HT-29 (cell line): ENCODE measurements at places on chromosomes 1 and 21.

GRCh38 chr1:1359664-1360468 lies 1.5 kb upstream of the MXRA8 start:
- no peak for DNase-seq

DNA sequence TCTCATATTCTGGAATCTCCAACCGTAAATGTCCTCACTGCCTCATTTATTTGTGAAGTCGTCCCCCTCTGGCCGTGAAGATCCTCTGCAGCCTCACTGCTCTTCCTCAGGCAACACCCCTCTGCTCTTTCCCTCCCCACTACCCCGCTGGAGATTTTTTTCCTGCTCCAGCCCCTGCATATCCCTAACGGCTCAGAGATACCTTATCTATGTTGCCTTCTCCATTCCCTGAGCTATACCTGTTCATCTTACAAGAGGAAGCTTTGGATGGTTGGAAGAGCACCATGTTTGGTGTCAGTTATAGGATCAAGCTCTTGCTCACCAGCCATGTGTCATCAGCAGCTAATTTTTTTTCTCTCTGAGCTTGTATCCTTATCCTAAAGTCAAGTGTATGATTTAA lies 26.4 kb downstream of the LRRC8B start:
- no peak for DNase-seq

DNA sequence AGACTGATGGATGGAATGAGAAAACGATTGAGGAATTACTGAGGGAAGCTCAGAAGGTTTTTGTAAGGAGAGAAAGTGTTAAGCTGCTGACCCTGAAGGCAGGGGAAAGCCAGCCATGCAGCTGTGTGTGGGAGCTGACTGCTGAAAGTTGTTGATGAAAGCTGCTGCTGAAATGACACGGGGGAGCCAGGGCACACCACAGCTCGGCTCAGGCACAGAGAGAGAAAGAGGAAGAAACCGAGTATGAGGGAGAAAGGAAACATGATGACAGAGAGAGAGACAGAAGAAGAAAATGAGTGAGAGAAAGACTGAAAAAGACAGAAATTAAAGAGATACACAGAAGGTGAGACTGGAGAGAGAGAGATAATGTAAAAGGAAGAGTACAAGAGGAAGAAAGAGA lies 115.5 kb downstream of the LRRC53 start:
- no peak for DNase-seq

DNA sequence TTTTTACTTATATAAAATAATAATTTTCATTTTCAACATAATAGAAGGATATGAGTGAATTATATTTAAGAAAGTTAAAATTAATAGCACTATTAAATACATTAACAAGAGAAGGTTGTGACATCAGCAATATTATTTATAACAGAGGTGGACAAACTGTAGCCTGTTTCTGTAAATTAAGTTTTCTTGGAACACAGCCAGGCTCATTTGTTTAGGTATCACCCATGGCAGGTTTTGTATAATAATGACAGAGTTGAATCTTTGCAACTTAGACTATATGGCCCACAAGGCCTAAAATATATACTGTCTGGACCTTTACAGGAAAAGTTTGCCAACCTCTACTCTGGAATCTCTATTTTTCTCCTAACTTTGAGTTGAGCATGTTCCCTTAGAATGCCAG lies 42.8 kb upstream of the CACYBP start:
- no peak for DNase-seq

DNA sequence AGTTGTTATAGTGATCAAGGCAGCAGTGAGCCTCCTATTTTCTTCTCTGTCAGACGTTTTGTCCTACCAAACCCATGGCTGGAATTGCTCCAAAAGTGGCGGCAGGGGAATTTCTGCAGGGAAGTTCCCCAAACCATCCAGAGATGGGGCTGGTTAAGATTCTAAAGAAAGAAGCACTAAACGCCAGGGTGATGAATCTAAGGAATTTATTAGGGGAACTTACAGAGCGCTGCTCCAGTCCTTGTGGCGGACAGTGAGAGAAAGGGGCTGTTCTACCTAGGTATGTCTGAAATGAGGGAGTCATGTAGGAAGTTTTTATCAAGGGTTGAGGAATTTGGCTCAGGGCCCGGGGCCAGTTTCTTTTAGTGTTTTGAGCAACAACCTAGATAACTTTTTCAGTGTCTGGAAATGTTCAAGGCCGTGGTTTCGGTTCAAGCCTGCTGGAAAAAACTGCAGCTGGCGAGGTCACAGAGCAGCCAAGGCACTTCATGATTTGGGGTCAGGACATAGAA lies 222.4 kb upstream of the B3GALT2 start:
- DNase-seq: peak; percentile 34

GRCh38 chr1:1153874-1154273 lies 19.8 kb upstream of the TTLL10 start:
- DNase-seq: no peak

GRCh38 chr1:67352211-67352610 lies 44.5 kb downstream of the IL12RB2 start:
- no peak for DNase-seq

GRCh38 chr1:223363057-223363855 lies 720 bp downstream of the SUSD4 start:
- no peak for DNase-seq

DNA sequence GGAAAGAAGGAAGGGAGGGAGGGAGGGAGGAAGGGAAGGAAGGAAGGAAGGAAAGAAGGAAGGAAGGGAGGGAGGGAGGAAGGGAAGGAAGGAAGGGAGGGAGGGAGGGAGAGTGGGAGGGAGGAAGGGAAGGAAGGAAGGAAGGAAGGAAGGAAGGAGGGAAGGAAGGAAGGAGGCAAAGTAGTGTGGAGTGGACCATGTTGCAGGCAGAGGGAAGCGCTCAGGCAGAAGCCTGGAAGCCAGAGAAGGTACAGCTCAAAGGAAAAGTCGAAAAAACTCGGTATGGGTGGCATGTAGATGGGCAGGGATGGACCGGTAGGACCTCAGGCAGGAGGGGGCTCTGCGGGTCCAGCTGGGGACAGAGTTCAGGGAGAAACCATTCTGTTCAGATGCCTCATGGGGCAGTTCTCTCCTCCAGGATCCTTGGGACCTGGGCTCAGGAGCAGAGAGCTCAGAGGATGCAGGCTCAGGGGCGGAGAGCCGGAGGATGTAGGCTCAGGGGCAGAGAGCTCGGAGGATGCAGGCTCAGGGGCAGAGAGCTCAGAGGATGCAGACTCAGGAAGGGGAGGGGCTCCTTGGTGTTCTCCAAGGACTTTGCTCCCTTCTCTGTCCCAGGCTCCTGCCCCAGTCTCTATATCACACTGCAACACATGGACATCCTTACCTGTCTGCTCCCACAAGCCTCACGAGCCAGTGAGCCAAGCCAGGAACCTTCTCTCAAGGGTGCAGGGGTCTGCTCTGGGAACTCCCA lies 13.6 kb upstream of the PADI3 start:
- DNase-seq: peak; percentile 51

- DNase-seq: peak; percentile 85
Measured at GRCh38 chr1:31753707-31754349, 10.3 kb downstream of the ADGRB2 start.

DNA sequence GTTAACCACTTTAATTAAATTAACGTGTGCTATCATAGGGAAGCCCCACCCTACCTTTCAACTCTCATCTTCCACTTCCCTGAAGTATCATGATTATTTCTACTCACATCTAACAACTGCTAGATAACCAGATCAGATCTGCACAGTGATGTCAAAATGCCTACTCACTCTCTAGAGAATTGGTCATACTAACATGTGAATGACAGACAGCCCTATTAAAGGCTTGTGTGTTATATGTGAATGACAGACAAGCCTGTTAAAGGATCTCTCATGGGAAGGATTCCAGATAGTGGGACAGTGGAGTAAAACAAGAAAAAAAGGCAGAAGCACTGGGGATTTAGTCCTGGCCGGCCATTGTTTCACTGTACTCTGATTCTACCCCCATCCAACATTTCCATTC lies 12.6 kb downstream of the VTCN1 start:
- no peak for DNase-seq

DNA sequence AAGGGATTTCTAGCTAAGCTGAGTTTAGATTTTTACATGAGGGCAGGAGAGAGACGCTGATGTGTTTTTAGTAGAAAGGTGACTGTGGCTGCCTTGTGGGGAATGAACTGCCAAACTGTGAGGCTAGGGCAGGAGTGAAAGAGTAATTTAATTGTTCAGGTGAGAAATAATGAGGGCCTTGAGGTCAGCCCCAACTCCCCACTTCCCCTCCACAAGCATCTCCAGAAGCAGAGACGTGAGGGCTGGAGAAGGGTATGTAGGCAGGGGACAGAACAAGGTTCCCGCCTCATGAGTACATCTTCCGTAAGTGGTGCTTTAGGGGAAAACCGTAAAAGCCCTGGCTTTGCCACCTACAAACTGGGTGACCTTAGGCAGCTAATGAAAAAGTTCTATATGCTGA lies 70.8 kb downstream of the WARS2 start:
- DNase-seq: no peak

GRCh38 chr1:2974701-2975301 lies 46.5 kb upstream of the ACTRT2 start:
- no peak for DNase-seq

DNA sequence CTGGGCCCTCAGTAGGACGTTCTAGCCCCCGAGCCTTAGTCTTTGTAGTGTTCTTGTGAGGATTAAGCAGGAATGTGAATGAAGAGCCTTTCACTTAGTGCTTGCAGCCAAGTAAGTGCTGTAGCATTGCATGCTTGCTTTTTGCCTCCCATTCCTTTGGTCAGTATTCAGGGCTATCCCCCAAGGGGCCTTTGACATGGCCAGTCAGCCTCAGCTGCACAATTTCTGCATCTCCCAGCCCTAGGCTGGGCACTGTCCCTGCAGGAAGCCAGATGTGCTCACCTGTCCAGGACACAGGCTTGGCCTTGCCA lies 30.5 kb downstream of the SOX13 start:
- DNase-seq: no peak

GRCh38 chr1:59520194-59520593 lies 223.3 kb downstream of the FGGY start:
- DNase-seq: no peak

DNA sequence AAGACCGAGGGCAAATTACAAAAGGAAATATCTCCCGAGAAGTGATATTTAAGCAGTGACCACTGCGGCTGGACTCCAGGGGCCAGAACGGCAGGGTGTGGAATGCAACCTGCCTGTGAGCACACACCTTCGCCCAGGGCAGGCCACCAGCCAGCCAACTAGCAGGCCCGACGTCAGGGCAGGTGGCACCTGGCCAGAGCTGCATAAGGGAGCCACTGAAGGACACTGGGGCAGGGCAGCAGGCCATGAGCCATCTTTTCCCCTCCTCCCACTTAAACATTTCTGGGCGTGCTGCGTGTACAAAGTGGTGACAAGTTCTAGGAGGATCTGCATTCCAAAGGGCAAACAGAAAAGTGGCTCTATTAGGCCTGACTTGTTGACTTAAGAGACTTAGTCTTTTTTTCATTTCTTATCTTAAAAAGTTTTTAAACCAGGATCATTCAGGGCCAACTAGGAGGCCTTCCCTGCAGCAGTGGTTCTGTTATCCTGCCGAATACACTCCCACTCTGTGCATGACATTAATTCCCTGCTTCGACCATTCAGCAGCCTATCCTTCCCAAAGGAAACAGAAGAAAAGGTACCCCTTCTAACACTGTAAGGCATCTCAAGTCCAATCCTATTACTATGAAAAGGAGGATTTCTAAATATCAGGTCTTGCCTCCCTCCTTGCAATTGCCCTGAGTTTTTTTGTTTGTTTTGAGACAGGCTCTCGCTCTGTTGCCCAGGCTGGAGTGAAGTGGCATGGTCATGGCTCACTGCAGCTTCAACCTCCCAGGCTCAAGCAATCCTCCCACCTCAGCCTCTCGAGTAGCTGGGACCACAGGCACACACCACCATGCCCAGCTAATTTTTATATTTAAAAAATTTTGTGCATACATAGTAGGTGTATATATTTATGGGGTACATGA lies 96.3 kb downstream of the BCAR3 start:
- peak; percentile 98 for DNase-seq

DNA sequence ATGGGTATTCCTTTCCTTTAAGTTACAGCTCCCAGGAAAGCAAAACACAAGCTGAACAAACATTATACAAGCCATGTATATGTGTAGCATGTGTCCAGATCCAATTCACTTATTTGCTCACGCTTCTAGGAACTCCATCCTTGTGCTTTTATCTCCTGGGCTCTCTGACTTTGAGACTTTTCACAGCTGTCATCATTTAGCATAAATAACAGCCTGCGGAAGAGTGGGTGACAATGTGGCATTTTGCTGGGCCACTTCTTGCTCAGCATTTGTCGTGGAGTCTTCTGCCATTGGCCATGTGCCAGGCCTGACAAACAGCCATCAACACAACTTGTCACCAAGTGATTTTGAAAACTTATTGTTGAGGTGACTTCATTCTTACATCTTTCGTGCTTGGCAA lies 164.3 kb downstream of the KIF26B start:
- no peak for DNase-seq

DNA sequence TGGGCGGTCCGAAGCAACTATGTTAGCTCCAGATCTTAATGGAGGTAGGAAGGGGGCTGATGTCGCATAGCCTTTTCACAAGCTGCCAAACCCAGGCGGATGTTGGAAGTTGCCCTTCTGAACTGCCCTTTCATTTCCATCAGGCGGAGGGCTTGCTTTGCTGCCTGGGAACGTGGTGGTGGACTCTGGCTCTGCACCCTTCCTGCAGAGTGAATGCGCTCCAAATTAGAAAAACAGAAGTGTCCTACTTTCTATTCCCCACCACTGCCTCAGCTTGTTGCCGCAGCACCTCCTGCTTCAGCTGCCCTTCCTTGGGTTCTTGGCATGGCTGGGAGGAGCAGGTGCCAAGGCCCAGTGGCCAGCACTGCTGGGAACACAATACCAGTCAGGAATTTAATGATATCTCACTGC lies 60.6 kb downstream of the AK4 start:
- DNase-seq: no peak

DNA sequence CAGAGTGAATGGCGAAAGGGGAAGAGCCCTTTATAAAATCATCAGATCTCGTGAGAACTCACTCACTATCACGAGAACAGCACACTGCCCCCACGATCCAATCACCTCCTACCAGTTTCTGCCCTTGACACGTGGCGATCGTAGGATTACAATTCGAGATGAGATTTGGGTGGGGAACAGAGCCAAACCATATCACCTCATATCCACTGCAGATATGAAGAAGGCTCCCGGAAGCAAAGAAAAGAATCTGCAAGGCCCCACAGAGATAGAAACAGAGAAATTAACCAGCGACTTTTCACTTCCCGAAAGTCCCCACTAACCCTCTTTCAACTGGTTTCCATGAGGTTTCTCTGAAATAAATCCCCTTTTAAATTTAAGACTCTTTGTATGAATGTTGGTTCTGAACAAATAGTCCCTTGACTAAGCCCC lies 86.2 kb upstream of the IRF2BP2 start:
- no peak for DNase-seq

- DNase-seq: no peak
Measured at GRCh38 chr1:94539496-94539895, 2.1 kb downstream of the F3 start.
